Non-pigmented ciliary epithelial cell (primary cell): ENCODE measurements at places on chromosomes 16 and 17.

DNA sequence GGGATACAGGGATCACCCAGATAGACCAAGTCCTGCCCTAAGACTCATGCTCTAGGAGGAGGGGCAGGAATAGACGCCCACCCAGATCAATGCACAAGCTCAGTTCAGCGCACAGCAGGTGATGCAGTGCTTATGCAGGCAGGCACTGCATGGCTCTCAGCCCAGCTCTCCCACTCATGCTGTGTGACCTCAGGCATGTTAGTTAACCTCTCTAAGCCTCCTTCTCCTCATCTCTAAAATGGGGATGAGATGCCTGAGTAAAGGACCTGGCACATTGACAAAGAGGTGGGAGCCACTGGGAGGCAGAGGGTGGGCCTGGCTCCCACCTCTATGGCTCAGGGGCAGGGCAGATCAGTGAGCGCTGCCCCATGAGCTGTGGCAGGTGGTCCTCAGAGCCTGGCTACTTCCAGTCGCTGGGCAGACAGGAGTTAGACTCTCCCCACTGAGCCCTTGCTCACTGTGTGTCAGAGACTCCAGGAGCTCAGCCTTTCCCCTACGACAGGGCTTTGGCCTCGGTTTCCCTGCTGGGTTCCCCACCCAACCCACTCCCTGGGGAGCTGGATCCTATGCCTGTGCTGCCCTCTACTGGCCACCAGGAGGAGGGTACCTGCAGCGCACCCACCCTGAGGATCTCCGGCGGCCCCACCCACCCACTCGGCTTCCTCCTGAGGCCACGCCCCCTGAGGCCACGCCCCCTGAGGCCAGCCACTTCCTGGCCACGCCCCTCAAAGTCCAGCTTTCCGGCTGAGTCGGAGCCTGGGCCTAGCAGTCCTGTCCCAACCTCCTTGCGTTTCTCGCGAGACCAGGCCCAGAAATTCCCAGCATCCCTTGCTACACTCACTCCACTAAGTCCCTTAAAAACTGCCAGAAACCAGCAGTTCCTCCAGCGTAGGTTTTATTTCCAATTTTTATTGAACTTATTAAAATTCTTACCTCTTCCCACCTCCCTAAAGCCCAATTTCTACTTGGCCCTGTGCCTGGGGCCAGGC is 196.1 kb downstream of the GSG1L start:
- peak; percentile 28 for DNase-seq

DNA sequence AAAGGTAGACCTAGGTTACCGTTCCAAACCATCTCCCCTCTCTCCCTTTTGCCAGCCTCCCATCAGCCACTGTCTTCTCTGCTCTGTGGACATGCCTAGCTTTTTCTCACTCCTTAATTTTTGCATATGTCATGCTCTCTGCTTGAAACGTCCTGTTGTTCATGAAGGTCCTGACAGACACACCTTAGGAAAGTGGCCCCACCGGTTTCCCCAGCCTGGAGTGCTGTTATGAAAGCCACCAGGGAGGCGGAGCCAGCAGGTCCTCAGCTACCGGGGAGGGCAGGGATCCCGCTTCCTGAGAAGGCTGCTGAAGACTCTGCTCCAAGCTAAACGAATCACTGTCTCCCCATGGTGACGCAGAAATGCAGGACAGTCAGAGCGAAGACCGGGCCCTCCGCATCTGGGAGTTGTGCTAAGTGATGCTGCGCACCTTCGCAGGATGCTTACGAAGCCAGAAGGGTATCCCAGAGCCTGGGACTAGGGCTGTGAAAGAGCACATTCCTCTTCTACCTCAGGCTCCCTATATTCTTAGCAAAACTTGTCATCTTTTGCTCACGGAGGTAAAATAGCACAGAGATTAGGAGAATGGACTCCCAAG is 2.3 kb upstream of the SLC16A11 start:
- DNase-seq: no peak

- no peak for DNase-seq
Observed at GRCh38 chr16:5505091-5505887, 407.7 kb upstream of the EEF2KMT start.

DNA sequence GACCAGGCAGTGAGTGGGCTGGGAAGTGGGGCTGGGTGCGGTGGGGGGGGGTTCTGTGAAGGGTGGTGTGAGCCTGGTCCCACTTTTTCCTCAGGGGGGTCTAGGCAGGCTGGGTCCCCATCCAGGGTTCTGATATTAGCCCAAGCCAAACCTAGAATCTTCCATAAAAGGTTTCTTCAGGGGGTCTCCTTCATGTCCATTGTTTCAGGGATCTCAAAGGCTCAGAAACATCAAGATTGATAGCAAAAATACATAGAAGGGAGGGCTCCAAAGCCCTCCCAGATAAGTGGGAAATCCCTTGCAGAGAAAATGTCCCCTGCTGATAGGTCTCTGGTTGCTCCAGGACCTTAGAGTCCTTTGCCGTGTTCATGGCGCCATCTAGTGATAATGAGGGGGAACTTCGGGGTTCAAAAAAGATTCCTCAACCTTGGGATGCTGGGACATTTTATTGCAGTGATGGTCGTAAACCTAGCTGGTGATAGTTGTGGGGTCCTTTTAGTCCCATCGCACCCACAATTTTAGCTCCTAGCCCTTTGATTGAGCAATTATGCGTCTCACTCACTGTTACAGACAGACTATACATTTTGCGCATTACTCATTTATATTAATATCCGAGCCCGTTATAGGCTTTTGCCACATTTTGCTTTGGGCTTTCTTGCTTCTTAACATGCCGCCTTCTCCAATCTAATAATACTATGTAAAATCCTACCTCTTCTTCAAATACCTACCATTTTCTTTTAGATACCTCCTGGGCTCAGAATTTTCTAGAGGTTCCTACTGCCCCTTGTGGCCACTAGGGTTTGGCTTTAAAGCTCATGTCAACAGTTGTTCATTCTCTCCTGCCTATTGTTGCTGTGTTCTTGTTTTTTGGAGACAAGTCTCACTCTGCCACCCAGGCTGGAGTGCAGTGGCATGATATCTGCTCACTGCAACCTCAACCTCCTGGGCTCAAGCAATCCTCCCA is 35.1 kb downstream of the IGF2BP1 start:
- DNase-seq: peak; percentile 40

GRCh38 chr17:9037736-9038135 is 16.4 kb downstream of the NTN1 start:
- DNase-seq: no peak

GRCh38 chr17:15483431-15483830 is 16.0 kb upstream of the CDRT4 start:
- no peak for DNase-seq

DNA sequence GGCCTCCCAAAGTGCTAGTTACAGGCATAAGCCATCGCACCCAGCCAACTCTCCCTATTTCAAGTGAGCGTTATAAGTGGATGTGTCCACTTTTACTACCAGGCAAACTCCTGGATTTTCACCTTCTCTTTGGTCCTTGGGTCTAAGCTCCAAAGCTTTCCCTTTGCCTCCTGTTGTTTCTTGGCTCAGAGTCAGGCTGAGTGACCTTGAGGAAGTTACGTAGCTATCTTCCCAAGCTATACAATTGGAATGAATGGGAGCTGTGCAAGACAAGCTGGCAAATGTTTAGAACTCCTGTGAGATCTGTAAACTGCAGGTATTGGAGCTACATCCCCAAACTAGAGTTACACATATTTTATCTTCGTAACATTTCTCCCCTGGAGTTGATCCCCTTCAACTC is 20.3 kb downstream of the NXPH3 start:
- DNase-seq: no peak

GRCh38 chr17:78637643-78638420 is 60.6 kb upstream of the DNAH17 start:
- no peak for DNase-seq

GRCh38 chr16:54208237-54208636 is 78.3 kb downstream of the IRX3 start:
- DNase-seq: no peak

DNA sequence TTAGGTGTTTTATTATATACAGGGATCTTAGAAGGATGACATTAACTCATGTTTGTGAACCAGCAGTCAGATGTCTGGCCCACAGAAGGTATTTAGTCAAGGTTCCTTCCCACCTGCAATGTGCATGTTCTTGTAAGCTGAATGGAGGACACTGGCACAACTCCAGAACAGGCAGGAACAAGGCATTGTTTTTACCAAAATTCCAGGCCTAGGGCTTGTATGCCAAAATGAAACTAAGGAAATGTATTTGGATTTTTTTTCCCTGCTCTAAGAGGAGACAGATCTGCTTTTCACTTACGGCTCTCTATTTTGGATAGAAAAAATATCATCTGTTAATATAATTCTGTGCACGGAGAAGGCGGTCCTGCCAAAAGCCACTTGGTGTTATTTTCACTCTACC is 312.5 kb downstream of the GRIN2A start:
- DNase-seq: no peak

- DNase-seq: no peak
Observed at GRCh38 chr17:39400547-39401411, 647 bp downstream of the FBXL20 start.

- no peak for DNase-seq
Observed at GRCh38 chr17:73850426-73850825, 206.2 kb upstream of the SDK2 start.

- no peak for DNase-seq
Observed at GRCh38 chr16:88460496-88461330, 7.6 kb downstream of the ZFPM1 start.

GRCh38 chr16:89863741-89864526 is 9.5 kb upstream of the TCF25 start:
- no peak for DNase-seq
